ENCODE measurements at places on chromosomes 12 and 14.
A peak's percentile ranks its signal among the peaks of the same experiment; 100 is the strongest.

DNA sequence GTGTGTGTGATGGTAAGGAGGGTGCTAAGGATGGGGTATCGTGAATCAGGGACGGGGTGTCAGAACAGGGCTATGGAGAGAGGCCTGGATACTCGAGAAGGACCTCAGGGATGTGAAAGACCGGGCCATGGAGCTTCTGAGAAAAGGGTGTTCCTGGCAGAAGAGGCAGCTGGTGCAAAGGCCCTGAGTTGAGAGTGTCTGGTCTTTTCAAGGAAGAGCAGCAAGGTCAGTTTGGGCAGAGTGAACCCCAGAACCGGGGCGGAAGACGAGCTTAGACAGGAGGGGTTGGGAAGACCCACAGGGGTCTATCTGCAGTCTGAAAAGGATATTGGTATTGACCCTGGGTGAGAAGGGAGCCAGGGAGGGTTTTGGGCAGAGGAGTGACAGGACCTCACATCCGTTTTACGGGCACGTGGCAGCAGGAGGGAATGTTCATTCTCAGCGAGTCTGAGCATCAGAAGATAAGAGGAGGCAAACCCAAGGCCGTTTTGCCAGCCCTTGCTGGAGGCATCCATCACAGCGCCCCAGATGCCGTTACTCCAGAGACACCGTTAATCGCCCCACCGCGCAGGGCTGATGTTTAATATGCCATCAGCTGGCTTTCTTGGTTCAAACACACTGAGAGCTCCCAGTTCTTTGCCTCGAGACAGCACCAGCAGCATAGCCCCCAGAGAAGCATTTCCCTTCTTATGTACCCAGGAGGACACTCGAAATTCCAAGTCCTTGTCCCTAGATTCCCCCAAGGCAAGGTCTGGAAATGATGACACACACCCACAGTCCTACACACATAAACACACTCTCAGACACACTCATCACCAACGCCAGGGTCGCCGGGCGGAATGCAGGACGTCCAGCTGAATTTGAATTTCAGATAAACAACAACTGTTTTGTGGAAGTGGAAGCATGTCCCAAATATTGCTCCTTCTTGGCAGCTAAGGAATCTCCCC, 41.4 kb upstream of the EML1 start:
- DNase-seq, result no peak

DNA sequence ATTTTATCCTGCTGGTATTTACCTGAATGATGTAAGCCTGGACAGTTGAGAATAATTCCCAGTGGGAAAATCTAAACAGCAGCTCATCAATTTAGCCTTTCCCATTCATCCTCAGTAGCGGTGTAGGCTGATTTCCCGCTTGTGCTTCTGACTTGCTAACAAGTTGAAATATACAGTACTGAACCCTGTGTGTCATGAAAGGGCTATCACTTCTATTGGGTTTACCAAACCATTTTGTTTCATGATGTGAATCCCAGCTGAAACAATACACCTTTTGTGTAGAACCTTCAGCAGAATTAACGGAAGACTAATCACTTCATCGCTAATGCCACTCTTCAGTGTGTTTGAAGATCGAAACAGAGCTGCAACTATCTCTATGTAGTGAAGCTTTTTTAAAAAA, 88.4 kb downstream of the POLR3B start:
- DNase-seq, result no peak

DNA sequence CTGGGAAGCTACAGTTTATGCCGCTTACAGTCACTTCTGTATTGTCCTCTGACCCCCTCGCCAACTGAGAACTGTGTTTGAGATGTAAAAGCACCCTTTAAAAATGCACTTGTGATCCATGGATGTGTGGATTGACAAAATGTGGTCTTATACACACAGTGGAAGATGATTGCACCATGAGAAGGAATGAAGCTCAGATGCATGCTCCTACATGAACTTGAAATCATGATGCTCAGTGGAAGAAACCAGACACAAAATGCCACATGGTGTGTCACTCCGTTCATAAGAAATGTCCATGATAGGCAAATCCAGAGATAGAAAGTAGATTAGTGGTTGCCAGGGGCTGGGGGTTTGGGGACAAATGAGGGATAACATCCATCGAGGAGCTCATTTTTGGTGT, 58.0 kb downstream of the PITPNM2 start:
- DNase-seq, result no peak

DNA sequence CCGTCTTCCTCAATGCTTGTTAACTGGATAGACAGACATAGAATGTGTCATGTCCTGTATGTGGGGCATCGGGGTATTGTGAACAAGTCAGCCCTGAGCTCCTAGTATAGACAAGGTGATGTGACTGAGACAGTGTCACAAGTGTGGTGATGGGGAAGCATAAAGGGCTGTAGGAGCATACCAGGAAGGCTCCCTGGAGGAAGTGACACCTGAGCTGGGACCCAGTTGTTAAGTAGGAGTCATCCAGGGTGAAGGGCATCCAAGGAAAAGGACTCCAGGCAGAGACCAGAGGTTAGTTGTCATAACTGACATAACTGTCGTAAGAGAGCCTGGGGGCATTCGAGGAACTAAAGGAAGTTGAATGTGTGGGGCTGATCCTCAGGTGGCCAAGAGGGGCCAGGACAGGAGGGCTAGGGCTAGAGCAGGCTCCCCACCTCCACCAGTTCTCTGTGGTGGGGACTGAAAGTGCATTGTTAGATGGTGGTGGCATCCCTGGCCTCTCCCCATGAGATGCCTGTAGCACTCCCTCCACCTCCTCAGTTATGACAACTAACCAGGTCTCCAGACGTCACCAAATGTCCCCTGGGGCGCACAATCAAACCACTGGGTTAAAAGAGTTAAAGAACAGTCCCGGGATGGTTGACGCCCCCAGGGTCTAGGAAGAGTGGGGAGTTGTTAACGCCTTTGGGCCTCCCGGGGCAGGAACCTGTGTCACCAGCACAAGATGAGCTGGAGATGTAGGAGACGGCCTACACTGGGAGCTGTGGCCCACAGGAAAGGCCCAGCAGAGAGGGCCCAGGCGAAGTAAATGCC, 2.4 kb downstream of the FICD start:
- DNase-seq, result no peak

- no peak for DNase-seq
Measured at GRCh38 chr14:20734430-20734806, 11.3 kb upstream of the EDDM3A start.

- DNase-seq, result no peak
Measured at GRCh38 chr14:85596562-85596961, 66.6 kb downstream of the FLRT2 start.

DNA sequence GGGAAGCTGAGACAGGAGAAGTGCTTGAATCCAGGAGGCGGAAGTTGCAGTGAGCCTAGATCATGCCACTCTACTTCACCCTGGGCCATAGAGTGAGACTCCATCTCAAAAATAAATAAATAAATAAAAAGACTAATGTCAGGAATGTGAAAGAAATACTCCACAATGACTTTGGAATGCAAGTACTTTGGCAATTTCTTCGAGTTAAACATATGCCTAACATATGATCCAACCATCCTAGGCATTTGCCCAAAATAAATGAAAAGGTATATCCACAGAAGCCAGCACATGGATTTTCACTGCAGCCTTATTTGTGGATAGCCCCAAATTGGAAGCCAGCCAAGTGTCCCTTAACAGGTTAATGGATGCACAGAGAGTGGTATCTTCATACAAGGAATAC, 357.9 kb upstream of the TMEM132C start:
- no peak for DNase-seq

DNA sequence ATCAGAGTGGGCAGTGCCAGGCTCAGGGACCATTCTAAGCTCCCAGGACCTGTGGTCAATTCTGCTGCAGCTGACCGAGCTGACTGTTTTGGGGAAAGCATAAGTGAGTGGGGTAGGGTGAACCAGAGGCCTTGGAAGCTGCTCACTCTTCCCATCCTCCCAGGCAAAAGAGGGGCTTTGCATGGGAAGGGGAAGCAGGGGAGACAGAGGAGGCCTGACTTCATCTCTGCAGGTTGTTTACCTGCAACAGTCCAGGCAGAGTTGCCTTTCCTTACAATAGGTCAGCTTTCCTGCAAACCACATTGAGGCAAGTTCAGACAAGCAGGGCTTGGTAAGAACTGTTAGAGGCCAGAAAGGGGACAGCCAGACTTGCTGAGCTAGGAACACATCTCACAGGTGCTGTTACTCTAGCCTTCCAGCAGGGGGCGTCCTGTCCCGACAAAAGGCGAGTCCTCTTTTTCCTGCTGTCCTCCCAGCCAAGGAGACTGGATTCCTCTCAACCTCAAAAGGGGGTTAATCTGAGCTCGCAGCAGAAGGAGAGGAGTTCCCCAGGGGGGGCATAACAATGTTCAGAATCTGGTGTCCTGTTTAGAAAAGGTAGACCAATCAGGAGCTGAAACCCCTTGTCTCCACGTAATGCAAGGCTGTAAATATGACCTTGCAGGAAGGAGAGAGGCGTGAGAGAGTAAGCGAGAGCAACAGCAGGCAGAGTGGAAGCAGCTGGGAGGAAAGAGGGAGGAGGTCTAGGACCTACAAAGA, 4.3 kb upstream of the DHRS2 start:
- DNase-seq, result peak; percentile 63

DNA sequence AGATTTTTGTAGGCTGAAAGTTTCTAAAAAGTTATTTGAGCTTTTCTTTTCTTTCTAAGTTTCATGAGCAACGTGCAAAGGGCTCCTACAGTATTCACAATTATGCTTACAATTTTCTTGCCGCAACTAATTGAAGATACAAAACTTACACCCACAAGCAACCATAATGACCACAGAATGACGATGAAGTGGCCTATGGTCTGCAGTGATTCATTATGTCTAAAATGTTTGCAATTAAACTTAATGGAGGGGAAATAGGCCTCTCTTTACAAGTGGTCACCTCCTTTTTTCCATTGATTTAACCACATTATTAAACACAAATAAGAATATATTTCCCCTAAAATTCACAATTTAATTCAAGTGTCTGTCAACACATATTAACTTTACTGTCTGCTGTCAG, 732.6 kb upstream of the FLRT2 start:
- no peak for DNase-seq

DNA sequence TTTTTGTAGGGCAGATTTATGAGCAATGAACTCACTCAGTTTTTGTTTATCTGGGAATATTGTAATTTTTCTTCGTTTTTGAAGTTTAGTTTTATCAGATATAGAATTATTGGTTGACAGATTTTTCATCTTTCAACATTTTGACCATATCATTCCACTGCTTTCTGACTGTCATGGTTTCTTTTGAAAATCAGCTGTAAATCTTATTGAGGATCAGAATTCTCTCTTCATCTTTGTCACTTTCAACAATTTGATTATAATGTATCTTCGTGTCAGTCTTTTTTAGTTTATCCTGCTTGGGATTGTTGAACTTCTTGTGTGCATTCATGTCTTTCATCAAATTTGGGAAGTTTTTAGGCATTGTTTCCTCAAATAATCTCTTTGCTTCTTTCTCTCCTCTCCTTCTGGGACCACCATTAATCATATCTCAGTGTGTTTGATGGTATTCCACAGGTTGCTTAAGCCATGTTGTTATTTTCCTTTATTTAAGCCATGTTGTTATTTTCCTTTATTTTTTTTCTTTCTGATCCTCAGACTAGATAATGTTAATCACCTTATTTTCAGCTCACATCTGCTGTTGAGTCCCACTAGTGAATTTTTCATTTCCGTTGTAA, 229.7 kb upstream of the GARIN2 start:
- no peak for DNase-seq

DNA sequence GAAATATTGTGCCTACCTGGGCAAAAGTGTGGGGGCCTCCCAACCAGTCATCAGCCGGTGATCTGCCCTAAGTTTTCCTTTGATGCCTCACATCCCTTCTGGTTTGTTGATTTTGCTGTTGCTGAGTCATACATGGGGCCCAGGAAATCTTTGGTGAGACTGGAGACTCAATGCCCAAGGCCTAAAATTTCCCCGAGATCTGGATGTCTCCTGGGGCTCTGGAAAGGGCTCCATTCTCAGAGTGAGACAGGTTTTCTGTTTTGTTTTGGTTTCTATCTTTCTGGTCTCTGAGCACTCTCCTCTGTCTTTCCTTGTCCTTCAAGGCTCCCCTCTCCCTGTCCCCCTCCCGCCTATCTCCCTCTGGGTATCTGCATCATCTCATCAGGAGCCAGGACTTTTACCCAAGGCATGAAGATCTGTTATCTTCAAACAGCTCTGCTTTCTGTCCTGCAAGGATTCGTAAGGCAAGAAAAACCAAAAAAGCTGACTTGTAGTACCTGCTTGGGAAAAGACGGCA, 152.8 kb upstream of the MAX start:
- DNase-seq, result no peak

- no peak for DNase-seq
Measured at GRCh38 chr12:124576061-124576650, 8.7 kb upstream of the NCOR2 start.
